Activated CD4-positive, alpha-beta T cell treated with anti-CD3 and anti-CD28 coated beads, Interleukin-2, amount 10 ng/mL, durations not matched to agents 7 days and 5 days (primary cell): ENCODE measurements at places on chromosomes 6 and 20. TPM values are rescaled to one million over a fixed set of nuclear protein-coding genes. Genes with fewer than 3 reads are reported as not detected.

Gene THBS2
- total RNA-seq: not detected

DNA sequence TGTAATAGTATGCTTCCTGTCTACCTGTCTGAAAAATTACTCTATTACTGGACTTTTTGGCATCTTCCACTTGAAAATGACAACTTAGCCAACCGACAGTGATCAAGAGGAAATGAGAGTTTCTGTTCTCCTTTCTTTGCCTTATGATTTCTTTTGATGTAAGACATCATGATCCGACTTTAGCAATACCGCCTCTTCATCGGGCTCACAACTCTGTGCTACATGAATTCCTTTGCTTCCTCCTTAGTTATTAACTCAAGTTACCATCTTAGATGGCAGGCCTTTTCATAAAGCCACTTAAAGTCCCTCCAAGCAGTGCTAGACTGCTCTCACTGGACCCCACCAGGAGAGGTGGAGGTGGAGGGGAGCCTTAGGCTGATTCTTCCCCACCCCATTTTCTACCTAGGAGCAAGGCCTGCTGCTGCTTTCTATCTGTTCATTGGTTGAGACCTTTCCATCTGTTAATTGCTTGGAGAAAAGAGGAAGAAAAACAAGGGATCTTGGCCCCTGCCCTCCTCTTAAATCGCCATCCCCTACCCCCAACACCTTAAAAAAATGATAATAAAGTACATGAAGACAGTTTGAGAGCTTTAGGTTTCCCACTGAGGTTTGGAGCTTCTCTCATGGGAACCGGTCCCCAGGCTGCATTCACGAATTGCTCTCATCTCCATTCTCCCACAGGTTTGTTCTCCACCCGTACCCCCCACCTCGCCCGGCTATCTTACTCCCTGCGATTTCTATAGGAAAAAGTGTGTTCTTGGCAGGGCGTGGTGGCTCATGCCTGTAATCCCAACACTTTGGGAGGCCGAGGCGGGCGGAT, 21.6 kb upstream of the MCM3 start:
- DNase-seq: no peak

GRCh38 chr6:153595903-153596302, 443.1 kb upstream of the OPRM1 start:
- no peak for DNase-seq

DNA sequence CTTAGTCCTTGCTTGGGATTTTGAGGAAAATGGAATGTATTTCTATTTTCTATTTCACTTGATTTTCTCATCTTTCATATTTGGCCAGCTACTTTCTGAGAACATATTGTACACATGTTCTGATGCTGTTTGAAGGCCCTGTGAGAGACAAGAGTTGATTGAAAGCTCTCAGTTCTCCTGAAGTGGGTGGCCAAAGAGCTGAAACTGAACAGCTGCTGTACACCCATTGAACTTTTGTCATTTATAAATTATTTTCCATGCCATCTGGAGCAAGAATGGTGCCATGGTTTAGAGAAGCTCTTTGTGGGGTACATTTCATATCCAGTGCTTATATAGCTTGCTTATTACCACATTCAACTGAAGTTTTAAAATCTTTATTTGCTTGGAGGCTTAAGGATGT, 298.3 kb downstream of the PRL start:
- DNase-seq: no peak

DNA sequence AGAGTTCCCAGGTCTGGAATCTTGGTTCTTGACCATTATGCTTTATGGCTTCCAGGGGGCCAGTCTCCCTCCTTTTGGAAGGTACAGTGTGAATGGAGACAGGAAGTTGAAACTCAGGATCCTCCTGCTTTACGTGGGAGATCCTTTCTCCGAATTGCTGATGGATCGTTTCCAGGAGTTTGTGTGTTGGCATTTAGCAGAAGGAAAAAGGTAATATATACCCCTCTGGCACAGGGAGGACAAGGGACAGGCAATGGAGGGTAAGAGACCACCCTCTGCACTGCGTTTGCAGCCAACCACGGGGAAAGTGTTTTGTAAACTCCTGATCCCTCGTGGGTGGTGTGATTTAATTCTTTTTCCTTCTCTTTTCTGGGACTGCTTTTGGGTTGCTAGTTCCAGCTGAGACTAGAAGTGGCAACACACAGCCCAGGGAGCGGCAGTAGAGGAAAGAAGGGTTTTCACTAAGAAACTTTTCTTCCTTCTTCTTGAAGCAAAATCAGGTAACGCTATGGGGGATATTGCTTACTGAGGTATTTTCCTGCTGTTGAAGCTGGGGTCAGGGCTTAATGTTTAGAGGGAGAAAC, 257.6 kb upstream of the SUPT3H start:
- DNase-seq: no peak

Gene MED23
- 34.3 TPM for total RNA-seq

DNA sequence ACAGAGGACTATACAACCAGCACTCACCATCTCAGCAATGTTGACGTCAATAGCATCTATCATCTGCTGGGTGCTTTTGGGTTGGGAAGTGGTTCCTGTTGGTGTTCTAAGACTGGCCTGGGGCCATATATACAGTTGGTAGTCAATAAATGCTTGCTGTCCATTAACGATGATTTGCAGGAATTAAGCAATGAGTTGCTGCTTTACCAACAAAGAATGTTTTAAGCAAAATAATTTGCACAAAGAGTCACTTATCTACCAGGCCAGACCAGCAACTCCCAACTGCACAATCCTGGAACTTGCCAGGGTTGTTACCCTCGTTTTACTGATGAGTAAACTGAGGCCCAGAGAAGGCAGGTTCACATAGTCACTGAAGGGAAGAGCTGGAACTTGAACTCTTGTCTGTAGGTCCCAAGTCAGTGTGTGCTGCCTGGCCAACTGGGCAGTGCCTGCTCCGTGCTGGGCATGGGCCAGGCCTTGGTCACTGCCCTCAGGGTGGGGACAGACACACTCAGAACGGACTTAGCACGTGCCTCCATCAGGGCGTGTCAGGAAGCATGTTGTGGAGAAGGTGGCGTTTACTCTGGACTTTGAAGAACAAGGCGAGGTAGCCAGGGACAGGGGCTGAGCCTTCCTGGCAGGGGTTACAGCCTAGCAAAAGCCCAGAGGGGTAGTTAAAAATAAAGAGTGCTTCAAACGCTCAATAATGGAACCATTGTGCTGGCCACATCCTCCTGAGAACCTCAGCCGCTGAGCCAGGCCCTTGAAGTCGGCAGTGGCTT, 2.5 kb upstream of the SRC start:
- peak; percentile 30 for DNase-seq

GRCh38 chr6:92748131-92748530, 671.2 kb downstream of the EPHA7 start:
- no peak for DNase-seq

DNA sequence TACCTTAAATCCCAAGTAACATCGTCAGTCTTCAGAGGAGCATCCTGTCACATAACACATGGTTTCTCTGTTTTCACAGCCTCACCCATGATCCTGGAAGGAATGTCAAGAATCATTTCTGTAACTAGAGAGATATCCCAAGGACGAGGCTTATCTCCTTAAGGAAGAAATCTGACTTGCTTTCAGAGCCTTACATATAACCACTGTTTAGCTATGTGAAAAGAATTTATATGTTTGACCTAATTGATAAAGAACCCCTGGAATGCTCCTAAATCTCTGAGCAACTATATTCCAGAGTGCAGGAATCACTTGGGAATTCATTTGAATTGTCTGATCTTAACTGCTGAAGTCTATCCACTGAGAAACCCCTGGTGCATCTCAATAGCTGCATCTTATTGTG, 243.1 kb downstream of the ALDH8A1 start:
- DNase-seq: no peak

DNA sequence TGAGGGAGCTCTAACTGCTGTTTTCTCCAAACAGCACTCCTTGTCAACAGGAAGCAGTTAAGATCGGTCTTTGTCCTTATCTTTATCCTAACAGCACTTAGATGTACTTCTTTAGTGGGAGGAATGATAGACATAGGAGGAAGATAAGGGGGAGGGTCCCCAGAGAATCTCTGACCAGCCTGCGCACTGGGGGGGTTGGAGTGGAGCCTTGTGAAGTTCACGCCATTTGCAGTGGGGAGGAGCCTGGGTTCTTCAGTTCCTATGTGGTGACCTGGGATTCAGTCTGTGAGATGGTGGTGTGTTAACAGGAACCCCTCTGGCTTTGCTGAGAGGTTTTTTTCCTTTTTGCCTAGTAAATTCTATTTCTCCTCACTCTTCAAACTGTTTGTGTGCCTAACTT, 18.1 kb upstream of the ASCC3 start:
- DNase-seq: no peak

Gene SLC35D3
- not detected for total RNA-seq

DNA sequence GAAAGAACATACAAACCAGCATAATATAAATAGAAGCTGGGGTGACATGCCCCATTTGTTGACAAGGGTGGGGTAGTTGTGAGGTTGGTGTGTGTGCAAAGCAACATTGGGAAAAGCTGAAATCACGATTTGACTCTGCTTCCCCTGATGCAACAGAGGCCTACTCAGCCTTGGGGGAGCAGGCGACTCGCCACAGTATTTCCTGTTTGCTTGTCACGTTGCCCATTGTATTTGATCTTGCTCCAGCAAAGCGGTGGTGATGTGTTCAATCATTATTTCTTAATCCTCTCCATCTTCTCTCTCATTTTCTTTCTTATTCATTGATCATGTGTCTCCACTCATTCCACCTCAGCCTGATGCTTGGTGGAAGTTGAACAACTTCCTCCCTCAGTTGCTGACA, 165.8 kb upstream of the CITED2 start:
- DNase-seq: peak; percentile 74

DNA sequence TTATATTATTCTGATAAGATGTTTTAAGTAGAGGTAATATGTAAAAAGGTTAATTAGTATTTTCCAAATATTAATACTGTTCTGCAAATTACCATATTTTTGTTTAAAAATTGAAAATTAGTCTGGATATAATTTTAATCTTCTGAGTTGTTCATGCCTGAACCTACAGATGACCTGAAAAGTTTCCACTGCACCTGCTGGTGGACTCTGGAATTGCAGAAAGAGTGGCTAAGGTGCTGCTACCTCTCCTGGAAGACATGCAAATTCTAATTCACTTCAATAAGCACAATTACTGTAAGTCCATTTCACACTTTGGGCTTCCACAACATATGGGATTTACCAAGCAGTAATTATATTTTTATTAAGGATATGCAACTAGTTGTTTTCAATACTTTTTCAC, 77.7 kb upstream of the OLIG3 start:
- DNase-seq: peak; percentile 71

Gene OR2H2
- not detected for total RNA-seq

DNA sequence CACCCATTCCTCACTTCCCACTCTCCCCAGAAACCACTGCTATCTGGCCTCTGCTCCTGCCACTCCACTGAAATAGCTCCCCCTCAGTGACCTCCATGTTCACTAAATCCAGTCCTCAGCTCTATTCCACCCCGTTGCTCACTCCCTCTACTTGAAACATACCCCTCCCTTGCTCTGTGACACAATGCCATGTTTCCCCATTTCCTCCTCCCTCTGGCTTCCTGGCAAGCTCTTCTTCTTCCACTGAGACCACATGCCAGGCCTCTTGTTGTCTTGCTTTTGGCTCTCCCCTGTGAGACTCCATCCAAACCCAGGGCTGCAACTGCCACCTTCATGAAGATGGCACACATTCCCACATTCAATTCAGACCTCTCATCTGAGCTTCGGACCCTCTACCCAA, 13.9 kb downstream of the TMEM151B start:
- DNase-seq: no peak

GRCh38 chr6:334536-335510, 42.5 kb downstream of the DUSP22 start:
- DNase-seq: no peak

DNA sequence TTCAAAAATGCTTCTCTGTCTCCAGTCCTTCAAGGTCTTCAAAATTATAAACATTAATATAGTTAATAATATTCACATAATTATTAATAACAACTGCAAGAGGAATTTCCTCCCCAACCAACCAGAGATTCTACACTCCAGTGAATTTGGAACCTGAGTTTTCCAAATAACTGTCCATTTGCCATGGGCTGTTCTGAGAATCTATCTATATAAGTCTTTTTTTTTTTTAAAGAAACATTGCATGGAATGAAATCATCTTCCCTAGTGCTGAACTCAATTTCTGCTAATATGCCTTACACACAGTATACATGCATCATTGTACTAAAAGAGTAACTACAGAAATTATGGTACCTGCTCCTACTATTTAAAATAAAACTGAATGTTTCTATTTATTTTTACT, 113.9 kb downstream of the SLC22A3 start:
- no peak for DNase-seq

- no peak for DNase-seq
These were observed 257.4 kb downstream of the PLCB1 start for GRCh38 chr20:8389381-8390036.

DNA sequence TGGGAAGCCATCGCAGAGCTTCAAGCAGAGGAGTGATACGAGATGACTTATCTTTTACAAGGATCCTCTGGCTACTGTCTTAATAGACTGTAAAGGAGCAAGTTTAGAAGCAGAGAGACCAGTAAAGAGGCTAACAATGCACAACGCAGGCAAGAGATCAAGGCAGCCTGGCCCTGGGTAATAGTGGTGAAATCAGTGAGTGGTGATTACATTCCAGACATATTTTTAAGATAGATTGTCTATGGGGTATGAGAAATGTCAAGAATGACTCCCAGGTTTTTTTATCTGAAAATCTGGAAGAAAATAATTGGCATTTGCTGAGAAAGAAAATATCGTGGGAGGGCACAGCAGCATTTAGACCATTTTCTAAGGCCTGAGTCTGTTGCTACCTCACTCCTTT, 213.6 kb upstream of the HTR1E start:
- DNase-seq: no peak

DNA sequence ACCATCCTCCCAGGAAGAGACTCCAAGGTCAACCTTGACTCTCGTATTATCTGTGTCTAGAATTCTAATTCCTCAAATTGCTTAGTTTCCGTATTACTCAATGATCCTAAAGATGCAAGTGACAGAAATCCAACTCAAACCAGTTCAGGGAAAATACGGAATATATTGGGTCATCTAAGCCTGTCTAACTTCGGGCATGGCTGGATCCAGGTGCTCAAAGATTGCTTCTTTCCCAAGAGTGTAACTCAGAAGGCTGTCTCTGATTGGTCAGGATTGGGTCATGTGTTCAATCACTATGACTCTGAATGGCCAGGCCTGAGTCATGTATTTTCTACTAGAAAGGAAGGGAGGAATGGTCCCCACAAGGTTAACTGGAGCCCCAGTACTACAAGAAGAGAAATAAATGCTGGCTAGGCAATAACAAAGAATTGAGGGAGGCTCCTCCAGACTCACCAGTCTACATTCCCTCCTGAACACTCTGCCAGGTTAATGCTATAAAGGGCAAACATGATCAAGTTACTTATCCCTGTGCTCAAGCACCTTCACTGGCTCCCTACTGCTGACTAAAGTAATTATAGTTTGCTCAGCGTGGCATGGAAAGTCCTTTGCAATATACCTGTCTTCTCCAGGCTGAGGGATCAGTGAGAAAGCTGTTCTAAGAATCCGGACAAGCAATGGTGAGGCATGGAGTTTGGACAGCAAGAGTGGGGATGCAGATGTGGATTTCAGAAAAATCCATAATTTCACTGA, 15.4 kb upstream of the PREX1 start:
- DNase-seq: no peak

GRCh38 chr6:82569022-82569421, 205.4 kb downstream of the TPBG start:
- no peak for DNase-seq

Gene STX16
- 163 TPM for total RNA-seq
